ENCODE measurements at places on chromosomes 2 and 18.

DNA sequence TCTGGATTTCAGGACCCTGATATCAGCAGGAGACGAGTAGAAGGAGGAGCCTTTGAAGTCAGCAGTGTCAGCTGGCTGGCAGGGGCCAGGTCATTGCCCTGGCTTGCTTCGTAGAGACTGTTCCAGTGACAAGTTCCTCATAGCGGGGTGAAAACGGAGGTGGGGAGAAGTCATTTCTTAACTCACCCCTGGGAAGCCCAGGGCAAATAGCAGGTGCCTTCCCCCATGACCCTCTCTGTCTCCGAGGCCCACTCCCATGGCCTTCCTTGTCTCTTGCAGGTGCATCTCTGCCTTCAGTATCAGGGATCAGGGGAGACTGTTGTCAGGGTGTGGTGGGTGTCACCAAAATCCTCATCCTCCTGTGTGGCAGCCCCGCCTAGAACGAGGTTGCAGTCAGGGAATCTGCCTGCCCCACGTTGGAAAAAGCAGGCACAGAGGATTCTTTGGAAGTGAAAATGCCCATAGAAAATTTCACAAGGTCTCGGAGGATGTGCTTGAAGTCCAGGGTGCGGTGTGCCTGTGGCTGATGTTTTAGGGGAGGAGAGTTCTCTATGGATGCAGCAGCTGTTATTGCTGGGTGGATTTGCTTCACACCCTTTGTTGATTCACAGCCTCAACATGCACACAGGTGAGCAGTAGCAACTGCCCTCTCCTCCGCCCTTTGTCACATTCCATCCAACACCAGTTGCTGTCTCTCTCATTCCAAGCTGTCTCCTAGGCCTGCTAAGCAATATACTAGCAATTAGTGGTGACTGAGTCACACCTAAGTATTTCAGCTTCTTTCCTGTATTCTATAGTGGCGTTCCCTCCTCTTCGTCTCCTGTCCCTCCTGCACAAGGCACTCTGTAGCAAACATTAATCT is 142.6 kb upstream of the FHL2 start:
- no peak for DNase-seq

DNA sequence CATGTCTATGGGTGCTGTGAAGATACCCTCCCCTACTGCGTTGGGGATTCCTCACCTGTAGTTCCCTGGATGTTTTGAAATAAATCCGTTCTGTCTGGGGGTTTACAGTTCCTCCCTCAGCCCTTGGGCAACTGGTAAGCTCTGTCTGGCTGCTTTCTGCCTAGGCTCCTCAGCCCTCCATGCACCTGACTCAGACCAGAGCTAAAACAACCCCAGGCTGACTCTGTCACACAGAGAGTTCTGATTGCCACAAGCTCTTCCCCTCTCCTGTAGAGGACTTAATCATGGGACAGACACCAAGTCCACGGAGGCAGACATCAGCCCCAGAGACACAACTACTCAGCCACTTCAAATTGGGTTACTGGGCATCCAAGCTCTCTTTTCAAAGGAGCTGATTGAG is 6.3 kb downstream of the VIT start:
- no peak for DNase-seq

DNA sequence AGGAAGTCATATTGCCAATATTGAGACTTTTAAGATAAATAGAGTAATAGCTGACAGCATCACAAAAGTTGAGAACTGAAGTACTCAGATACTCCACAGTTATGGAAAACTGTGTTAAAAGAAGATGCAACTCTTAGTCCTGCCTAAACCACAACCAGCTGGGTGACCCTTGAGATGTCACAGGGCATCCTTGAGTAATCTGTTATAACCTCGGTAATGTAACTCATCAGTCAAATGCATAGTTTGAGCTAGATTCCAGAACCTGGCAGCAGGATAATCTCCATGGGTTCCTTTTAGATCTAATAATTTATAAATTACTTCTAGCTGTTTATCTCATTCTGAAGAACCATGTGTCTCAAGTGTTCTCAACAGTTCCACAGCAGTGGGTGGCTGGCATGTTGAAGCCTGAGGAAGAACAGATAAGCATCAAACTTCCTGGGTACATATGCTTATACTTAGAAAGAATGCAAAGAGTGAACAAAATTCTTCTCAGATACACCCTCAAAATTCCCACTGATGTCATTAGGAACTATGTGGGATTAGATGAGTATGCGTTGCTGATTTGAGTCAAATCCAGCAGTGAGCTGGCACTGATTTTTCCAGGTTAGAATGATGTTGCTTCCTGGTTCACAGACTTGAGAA is 304.1 kb upstream of the ERBB4 start:
- DNase-seq = no peak

GRCh38 chr2:21602789-21603188 is 479.0 kb downstream of the TDRD15 start:
- no peak for DNase-seq

DNA sequence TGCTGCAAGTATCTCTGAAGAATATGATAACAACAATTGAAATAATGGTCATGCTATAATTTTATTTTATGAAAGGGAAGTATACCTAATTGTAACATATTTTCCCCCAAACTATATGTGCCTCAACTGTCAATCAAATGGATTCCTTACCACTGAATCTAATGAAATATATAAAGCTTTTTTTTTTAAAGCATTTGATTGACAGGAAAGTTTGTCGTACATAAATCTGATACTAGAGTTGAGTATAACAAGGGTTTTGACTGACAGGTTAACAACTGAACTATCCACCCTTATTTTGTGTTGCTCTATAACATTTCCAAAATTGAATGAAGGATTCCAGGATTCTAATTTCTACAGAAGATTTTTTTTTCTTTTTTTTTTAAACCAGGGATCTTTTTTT is 1333.3 kb upstream of the SLC39A10 start:
- DNase-seq = no peak

- DNase-seq = no peak
Observed at GRCh38 chr2:147015591-147015990, 829.2 kb upstream of the ACVR2A start.

- no peak for DNase-seq
Observed at GRCh38 chr18:44729631-44730101, 49.0 kb downstream of the SETBP1 start.

- DNase-seq = peak; percentile 24
Observed at GRCh38 chr18:37778417-37779165, 213.0 kb upstream of the CELF4 start.

DNA sequence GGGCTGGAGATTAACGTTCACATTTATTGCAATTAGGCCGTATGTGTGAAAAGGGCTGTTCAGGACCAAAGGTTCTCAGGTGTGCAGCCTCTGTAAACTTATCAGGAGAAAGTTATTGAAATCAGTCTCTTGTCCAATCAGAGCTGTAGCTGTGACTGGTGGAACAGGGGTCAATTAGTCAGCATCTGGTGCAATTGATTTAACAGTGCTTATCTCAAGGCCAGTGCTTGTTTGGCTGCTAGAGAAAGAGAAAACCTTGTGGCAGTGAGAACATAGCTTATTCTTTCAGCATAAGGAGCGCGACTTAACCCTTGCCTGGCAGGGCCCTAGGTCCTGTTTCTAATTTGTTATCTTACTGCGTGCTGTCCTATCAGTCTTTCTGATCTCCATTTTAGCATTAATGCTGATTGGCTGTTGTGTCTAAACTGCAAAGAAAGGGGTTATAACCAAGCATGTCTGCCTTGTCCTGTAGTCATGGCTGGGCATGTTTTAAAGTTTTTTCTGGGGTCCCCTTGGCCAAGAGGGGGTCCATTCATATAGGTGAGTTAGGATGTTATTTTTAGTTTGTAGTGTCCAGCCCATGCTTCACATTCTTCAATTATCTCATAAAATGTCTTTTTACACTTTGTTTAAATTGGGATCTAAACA is 66.4 kb downstream of the CYB5A start:
- no peak for DNase-seq

DNA sequence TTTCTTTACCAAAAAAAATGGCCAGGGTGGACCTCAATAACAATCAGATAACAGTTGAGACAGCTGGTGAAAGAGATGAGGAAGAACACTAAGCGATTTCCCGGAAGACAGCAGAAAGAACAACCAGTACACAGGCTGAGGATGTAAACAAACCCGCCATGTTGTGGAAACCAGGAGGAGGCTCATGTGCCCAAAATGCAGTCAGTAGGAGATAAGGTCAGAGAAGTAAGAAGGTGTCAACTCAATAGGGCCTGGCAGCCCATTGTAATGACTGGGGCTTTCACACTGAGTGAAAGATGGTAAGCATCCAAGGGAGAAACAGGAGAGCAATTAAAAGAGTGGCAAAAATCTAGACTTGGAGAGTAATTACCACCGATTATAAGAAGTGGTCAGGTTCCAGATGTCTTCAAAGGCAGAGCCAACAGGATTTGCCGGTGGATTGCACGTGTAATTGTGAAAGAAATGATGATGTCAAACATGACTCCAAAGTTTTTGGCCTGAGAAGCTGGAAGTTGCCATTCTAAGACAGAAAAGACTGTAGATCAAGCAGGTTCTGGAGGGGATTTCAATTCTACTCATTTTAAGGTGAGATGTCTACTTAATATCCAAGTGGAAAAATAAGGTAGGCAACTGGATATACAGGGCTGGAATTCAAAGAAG is 77.7 kb upstream of the CYP1B1 start:
- DNase-seq = no peak

GRCh38 chr2:19748073-19748375 is 153.8 kb downstream of the TTC32 start:
- no peak for DNase-seq

GRCh38 chr2:161976295-161976694 is 97.7 kb downstream of the DPP4 start:
- no peak for DNase-seq

- DNase-seq = peak; percentile 41
Observed at GRCh38 chr18:69209761-69210160, 190.9 kb upstream of the DOK6 start.

- DNase-seq = no peak
Observed at GRCh38 chr2:237118025-237118424, 32.3 kb downstream of the COPS8 start.

DNA sequence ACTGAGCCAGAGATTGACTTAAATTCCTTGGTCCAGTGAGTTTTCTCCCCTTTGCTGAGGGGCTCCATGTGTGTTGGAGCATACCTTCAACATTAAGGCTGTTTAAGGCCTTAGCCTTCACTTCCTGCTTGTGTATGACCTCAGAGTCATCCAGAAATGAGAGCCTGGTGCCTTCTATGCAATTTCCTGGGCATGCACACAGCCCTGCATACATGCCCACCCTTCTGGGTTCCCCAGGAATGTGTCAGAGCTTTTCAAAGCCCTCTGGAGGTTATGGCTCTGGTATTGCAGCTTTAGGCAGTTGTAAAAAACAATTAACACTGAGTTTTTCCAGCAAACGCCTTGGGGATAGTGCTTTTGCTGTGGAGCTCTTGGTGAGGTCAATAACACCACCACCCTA is 16.7 kb downstream of the IL1R1 start:
- DNase-seq = no peak

GRCh38 chr2:109299536-109299935 is 170.5 kb downstream of the SH3RF3 start:
- no peak for DNase-seq

- no peak for DNase-seq
Observed at GRCh38 chr2:71215447-71215846, 11.5 kb downstream of the PAIP2B start.

DNA sequence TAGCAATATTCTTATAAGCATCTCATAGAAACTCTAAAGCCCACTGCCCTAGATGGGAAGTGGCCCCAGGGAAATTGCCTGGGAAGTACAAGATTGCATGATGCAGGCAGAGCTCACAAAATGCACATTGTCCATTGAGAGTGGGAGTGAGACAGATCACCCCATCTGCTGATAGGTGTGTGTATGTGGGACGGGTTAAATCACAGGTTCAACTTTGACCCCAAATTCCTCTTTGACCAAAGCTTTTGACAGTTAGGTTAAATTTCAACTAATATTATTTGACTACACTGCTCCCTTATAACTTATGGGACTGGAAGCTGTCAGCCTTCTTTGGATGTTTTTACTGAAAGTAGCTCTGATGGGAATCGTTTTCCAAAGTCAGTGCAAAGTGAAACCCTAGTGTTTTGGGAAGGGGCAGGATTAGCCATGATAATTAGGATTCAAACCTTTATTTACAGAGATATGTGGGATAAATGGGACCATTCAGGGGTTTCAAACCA is 11.4 kb upstream of the FABP1 start:
- no peak for DNase-seq

GRCh38 chr18:66168685-66169235 is 417.9 kb downstream of the CDH7 start:
- DNase-seq = peak; percentile 8

- no peak for DNase-seq
Observed at GRCh38 chr2:222907790-222908441, 47.1 kb downstream of the ACSL3 start.

- DNase-seq = no peak
Observed at GRCh38 chr2:17517481-17518211, 594 bp downstream of the RAD51AP2 start.

- DNase-seq = no peak
Observed at GRCh38 chr18:70758780-70759179, 469.9 kb downstream of the SOCS6 start.

DNA sequence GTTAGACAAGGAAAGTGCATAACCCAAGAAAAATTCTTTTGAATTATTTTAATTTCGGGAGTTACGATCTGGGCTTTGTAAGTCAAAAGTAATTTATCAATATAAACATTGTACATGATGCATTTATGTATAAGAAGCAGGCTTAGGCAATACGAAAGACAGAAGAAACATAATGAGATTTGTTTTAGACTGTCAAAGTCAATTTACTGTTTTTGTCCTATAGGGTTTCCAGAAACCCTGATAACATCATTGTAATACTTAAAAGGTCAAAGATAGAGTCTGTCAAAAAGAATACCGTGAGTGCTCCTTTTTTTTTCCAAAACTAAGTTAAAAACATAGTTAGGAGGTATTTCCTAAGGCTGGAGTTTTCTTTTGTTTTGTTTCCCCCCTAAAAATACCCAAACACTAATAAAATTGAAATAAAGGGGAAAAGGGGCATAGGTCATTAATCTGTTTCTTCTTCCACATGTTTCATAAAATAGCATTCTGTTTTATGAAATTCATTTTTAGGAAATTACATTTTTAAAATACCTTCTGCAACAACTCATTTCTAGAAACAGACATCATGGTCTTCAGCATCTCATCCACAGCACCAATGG is 16.1 kb downstream of the C1D start:
- DNase-seq = no peak
